ENCODE measurements at places on chromosomes 13 and 19. TPM values are rescaled to one million over a fixed set of nuclear protein-coding genes. Genes with fewer than 3 reads are reported as not detected.

The SLC25A30 gene
- 13.1 TPM for total RNA-seq

The P2RY11 gene
- total RNA-seq: 5.7 TPM

The B3GNT3 gene
- 1.1 TPM for total RNA-seq

The ZNF813 gene
- total RNA-seq: 4.1 TPM

The DNAAF3 gene
- not detected for total RNA-seq

The IFNL1 gene
- not detected for total RNA-seq

The NKG7 gene
- 3.7 TPM for total RNA-seq

The IRGC gene
- not detected for total RNA-seq

The CYP4F8 gene
- total RNA-seq: not detected

The FAM216B gene
- total RNA-seq: not detected

The MAMSTR gene
- not detected for total RNA-seq

The CGB3 gene
- not detected for total RNA-seq

The FFAR3 gene
- total RNA-seq: 0.44 TPM
